ENCODE measurements at places on chromosomes 1 and 21.

GRCh38 chr1:77468257-77468948 is 186.6 kb downstream of the AK5 start:
- no peak for DNase-seq

DNA sequence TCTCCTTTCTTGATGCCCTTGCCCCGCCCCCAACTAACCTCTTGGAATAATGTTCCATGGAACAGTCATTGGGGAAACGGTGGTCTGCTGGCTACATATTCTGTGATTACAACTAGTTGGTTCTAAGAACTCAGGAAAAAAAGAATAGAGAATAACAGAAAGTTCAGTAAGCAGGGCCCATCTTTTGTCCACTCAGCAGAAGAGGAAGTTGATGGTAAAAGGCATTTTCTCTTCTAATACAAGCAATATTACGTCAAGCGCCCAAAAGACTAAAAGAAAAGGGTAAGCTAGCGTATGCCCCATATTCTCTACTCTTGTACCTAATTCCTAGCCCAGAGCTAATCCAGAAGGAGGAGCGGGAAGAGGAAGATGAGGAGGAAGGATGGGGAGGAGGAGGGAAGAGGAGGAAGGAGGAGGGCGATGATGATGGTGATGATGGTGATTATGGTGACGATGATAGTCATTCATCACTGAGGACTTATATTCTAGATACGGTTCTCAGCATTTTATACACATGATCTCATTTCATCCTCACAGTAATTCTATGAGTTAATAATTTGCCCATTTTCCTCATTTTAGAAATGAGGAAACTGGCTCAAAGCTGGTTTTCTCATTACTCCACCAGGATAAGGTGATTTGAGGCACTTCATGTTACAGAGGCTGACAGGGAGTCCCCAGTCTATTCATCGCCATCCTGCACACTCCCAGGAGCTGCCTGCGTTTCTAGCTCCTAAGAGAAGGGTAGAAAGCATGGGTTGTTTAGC is 76.6 kb upstream of the EFHD2 start:
- DNase-seq, result no peak

- no peak for DNase-seq
Observed at GRCh38 chr21:15130751-15131150, 66.0 kb upstream of the NRIP1 start.

GRCh38 chr1:11858968-11859871 is 475 bp upstream of the NPPB start:
- DNase-seq, result no peak

GRCh38 chr1:227197064-227197463 is 121.2 kb downstream of the CDC42BPA start:
- no peak for DNase-seq

DNA sequence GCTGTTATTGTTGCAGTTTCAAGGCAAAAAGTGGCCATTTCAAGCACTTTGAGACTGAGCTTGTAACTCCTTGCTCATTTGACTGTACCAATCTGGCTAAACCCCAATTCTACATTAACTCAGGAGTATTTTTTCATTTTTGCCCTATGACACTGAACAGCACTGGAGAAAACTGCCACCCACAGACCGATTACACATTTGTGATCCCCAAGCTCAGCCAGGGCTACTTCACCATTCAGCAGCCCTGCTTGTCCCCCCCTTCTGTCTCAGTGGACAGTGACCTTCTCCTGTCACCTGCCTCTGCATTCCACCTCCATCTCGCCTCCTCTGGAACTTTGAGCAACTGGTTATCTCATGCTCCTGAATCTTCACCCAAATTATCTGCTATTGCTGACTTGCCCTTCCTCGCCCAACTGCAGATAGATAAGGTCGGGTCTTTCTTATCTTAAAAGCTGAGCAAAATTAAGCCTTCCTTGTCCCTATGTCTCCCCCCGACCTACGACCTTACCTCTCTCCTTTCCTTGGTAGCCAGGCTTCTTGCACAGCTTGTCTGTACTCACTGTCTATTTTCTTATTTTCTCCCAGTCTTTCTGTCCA is 25.3 kb downstream of the SPATA46 start:
- no peak for DNase-seq

GRCh38 chr1:81781749-81782148 is 19.0 kb upstream of the ADGRL2 start:
- DNase-seq, result no peak

DNA sequence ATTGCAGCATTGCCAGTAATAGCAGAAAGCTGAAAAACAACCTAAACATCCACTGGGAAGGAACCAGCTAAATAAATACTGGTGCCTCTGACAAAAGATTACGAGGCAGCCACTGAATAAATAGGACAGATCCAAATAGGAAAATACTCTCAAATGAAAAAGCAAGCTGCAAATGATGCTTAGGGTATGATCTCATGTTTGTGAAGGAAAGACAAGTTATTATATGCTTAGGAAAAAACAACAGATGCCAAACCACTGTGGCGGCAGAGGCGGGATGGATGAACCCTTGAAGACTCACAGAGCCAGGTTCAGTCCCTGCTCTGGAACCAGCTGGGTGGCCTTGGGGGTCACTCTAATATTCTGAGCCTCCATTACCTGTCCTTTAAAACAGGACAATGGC is 41.6 kb downstream of the MATN1 start:
- no peak for DNase-seq

DNA sequence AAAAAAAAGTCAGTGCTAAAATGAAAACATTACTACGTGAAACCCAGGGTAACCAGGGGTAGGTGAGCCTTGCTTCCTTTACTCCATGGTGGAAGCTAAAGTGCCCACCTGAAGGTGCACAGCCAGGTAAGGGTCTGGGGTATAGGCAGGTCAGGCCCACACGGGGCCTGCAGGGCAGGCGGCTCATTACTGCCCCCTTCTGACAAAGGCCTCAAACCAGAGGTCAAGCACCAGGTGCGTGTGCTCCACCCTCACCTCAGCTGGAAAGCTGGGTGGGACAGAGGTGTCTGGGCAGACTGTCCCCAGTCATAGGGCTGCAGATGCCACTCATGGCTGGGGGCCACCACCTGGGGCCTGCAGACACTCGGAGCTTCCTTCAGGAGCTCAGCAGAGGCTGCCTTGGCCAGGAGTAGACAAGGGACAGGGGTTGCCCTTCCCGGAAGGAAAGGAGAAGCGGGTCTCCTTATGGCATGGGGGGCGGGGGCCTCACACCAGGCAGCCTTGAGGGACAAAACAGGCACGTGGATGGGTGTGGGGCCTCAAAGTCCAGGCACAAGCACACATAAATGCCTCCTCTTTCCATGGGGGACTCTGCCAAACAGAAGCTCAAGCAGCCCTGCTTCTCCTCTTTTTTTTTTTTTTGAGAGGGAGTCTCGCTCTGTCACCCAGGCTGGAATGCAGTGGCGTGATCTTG is 36.2 kb downstream of the ACOT7 start:
- no peak for DNase-seq

- no peak for DNase-seq
Observed at GRCh38 chr1:74508449-74508848, 4.0 kb downstream of the LRRC53 start.

DNA sequence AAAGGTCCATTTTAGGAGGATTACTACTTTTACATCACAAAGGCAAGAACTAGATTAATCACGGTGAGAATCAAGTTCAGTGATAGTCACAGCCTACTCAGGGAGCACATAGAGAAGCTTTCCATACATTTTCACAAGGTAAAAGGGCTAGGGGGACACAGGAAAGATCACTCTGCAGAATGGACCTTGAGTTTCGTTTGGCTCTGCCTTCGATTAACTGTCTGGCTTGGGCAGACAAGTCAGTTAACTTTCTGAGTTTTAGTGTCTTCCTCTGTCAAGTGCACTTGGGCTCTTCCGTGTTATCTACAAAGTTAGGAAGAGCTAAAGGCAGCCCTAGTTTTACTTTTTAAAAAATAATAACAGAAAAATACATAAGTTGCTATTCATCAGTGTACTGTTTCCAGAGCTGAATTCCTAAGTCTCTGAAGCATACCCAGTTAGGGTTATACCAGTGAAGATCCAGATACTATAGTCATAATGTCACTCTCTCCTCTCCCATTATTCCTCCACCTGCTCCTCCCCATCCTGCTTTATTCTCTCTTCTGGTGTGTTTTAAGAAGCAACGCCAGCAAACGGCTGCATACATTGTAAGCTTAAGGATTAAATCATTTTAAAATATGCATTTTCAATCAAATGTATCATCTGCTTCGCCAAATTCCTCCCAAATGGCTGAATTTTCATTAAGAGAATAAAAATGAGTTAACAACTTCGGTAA is 1.7 kb downstream of the CEP170 start:
- no peak for DNase-seq

- peak; percentile 63 for DNase-seq
Observed at GRCh38 chr1:6638226-6638625, 13.6 kb downstream of the THAP3 start.

GRCh38 chr1:226990133-226990716 is 50.1 kb downstream of the COQ8A start:
- DNase-seq, result peak; percentile 25

- no peak for DNase-seq
Observed at GRCh38 chr1:85374160-85374559, 90.8 kb downstream of the DDAH1 start.

- no peak for DNase-seq
Observed at GRCh38 chr1:23611601-23612327, 52.5 kb upstream of the ID3 start.

GRCh38 chr21:43667191-43667904 is 8.0 kb downstream of the RRP1B start:
- DNase-seq, result no peak

GRCh38 chr1:217627431-217627830 is 3.5 kb downstream of the GPATCH2 start:
- no peak for DNase-seq

GRCh38 chr1:156112276-156113137 is 2.0 kb upstream of the LMNA start:
- no peak for DNase-seq
